ENCODE measurements at places on chromosomes 4 and X. TPM values are rescaled to one million over a fixed set of nuclear protein-coding genes. Genes with fewer than 3 reads are reported as not detected.

Gene UGT2A1
- 0.22 TPM for total RNA-seq

Gene UGT2B15
- total RNA-seq, result not detected

Gene SPANXA2
- total RNA-seq, result not detected

Gene S100G
- total RNA-seq, result not detected

Gene MXRA5
- not detected for total RNA-seq

GRCh38 chr4:42786350-42787078, 106.0 kb upstream of the GRXCR1 start:
- DNase-seq, result no peak

DNA sequence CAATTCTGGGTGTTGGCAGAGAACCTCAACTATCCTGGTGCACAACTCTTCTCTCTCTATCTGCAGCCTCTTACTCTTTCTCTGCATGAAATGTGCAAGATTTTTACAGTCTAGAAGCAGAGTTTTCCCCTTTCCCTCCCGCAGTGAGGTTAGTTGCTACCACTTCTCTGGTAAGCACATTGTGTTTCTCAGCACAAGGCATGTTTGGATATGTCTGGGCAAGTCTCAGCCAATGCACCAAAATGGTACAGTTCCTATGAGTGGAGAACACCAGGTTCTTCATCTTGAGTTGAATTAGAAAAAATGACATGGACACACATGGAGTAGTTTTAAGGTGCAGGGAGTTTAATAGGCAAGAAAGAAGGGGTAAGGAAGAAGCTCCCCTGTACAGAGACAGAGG, 187.0 kb downstream of the CCNG2 start:
- no peak for DNase-seq

DNA sequence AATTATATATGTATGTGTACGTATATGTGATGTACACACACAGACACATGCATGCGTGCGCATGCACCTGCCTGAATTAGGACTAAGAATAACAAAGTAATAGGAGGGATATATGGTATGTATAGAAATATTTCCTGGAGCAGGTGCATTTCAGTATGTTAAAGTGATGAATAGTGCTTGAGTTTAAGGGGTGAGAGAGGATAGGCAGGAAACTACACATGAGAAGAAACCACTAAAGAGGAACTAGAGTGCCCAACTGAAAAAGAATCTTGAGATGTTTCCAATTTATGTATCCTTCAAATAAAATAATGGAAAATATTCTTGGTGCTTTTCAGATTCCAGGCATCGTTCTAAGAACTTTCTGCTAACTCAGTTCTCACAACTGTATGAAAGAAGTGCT, 52.6 kb upstream of the UNC5C start:
- DNase-seq, result no peak

DNA sequence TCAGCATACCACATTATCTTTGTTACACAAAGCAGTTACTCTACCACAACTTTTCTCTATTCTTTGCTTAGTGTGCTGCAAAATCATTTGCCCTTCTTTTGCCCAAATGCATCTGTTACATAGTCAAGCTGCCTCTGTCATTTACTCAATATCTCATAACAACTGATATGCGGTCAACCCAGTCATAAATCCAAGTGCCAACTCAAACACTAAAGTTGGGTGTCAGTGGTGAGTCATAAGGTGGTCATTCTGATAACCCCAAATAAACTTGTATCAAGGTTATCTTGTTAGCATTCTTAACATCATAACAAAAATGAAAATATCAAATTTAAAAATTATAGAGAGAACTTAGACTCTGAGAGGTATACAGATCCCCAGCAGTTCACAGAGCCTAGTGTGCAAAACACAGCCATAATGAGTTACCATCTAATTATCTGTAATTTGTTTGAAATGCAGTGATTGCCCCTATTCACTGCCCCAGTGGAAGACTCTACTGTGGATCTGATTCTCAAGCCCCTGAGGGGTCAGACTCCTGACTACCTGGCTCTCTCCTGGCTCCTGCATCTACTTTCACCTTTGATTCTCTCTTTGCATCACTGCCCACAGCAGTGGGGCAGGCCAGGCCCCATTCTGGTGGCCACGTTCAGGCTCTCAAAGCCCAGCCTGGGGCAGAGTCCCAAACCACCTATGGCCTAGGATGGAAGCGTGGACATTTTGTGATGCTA, 29.2 kb downstream of the TBC1D9 start:
- DNase-seq, result no peak

Measured in CD4-positive, alpha-beta T cell (primary cell).